ENCODE measurements at places on chromosomes 5 and 9. TPM values are rescaled to one million over a fixed set of nuclear protein-coding genes. Genes with fewer than 3 reads are reported as not detected.

EIF4E1B gene
- not detected for total RNA-seq

LCN15 gene
- total RNA-seq: not detected

IL4 gene
- total RNA-seq: not detected

UGCG gene
- total RNA-seq: 149 TPM

THG1L gene
- total RNA-seq: 47.7 TPM

STOM gene
- total RNA-seq: 108 TPM

SUSD3 gene
- not detected for total RNA-seq

PCDHB8 gene
- 0.29 TPM for total RNA-seq

SLC27A6 gene
- 0.57 TPM for total RNA-seq

POLR3G gene
- 1.1 TPM for total RNA-seq

SOX30 gene
- not detected for total RNA-seq

PKN3 gene
- 3.1 TPM for total RNA-seq

TOR2A gene
- 8.2 TPM for total RNA-seq

HMMR gene
- total RNA-seq: 1.3 TPM

TAF11L5 gene
- not detected for total RNA-seq

ARHGEF39 gene
- total RNA-seq: 6.3 TPM

TSSK1B gene
- total RNA-seq: 0.57 TPM

DAB2IP gene
- 27.1 TPM for total RNA-seq

CFAP157 gene
- not detected for total RNA-seq

NUTM2F gene
- not detected for total RNA-seq

NDFIP1 gene
- 44.9 TPM for total RNA-seq

MEIKIN gene
- not detected for total RNA-seq

ZDHHC11B gene
- total RNA-seq: 0.22 TPM

SRA1 gene
- 42.0 TPM for total RNA-seq

HSPB3 gene
- total RNA-seq: 1.0 TPM

BRINP1 gene
- not detected for total RNA-seq

OCLN gene
- total RNA-seq: 1.3 TPM

SH3RF2 gene
- total RNA-seq: 4.2 TPM
